Amniotic stem cell (primary cell): ENCODE measurements at places on chromosomes 16 and 17.
A peak's percentile ranks its signal among the peaks of the same experiment; 100 is the strongest.

GRCh38 chr17:68033636-68034451 lies 1.7 kb upstream of the KPNA2 start:
- DNase-seq, result no peak

GRCh38 chr16:46996952-46997458 lies 23.5 kb upstream of the DNAJA2 start:
- DNase-seq, result no peak

DNA sequence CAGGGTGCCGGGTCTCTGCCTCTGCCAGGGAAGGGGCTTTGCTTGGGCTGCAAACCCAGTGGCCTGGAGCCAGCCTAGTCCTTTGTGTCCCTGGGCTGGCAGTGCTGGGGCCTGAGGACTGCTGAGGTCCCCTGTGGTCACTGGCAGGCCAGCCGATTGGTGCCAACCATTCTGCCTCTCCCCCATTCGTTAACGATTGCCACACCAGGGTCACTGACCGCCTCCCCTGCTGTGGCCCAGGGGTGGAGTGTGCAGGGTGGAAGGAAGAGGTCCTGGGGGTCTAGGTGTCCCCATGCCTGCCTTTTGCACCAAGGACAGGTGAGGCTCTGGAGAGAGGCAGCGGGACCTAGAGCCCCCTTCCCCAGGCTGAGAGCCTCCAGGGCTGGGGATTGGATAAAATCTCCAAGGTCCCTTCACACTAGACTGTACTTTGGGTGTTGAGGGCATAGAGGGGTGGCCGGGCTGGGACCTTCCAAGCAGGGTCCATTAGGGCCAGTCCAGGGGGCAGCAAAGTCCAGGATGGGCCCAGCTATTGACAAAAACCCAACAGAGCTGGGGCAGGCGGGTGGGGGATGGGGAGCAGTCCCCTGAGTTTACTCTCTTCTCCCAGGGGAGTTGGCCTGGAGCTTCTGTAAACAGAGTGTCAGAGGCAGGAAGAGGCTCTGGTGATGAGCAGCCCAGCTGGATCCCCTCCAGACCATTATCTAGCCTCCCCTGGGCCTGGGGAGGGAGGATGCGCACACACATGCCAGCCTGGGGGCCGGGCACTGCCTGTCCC lies 1.1 kb downstream of the VASN start:
- DNase-seq, result no peak

GRCh38 chr17:50684612-50685333 lies 22.9 kb downstream of the ANKRD40 start:
- DNase-seq, result no peak

- no peak for DNase-seq
These were observed 19.3 kb downstream of the MYLK3 start for GRCh38 chr16:46728806-46729205.

GRCh38 chr17:42819939-42820535 lies 4.0 kb downstream of the BECN1 start:
- peak; percentile 46 for DNase-seq

DNA sequence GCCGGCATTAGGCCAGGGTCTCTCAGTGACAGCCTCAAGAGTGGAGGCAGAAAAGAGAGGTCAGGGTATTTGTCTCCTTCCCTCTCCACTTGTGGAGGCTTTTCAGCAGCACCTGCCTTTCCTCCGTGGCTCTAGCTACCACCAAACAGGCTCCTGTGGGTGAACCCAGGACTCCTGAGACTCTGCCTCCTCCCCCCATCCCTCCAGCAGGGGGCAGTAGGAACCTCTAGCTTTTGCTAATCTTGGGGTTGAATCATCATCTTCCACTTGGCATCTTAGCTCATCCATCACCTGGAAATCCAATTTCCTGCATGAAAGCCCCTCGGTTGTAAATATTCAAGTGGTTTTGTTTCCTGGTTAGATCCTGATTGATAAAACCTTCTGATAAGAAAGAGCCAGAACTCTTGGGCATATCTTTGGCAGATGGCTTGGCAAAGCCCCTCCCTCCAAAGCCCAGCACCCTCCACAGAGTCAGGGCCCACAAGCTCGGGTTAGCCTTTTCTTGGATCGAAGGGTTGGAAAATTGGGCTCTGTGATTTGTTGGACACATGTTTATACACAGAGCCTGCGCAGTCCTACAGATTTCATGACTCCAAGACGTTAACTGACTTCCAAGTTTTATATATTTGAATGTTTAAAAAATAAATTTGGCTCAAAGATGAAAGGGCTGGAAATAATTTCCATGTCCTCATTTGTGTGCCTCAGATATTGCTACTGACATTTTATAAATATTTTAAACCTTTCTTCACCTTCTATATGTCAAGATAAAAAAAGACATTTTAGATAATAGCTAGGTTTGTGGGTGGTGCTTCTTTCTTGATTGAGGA lies 322.1 kb downstream of the MAP2K4 start:
- no peak for DNase-seq

DNA sequence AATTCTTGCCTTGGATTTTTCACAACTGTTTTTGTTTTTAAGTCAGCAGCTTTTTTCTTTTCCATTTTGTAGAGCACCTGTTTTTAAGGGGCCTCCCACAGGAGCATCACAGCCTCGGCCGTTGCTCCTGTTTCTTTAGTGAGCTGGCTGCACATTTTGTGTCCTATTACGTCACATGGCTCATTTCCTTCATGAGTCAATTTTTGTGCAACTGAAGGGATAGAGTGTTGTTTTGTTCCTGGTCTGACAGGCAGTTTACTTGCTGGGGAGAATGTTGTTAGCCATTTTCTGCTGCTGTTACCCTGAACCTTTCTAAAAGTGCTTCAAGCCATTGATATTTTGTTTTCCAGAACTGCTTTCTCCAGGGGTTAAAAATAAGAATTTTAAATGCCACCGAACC lies 45.0 kb upstream of the CRISPLD2 start:
- DNase-seq, result peak; percentile 28

DNA sequence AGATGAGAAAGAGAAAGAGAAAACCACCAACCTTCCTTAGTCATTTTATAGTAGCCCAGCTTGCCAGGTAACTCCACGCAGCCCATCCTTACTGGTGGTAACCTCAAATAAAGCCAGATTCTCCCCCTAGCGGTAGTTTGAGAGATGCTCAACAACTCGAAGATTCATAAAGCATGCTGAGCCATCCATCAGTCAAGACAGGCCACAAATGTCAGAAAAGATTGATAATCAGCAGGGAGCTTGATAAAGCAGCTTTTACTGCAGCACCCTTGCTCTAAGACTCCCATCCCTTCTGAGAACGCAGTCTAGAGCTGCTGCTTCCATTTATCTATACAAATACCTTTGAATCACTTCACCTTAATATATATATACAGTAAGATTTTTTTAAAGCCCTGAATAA lies 451.5 kb upstream of the HSBP1 start:
- DNase-seq, result peak; percentile 60

DNA sequence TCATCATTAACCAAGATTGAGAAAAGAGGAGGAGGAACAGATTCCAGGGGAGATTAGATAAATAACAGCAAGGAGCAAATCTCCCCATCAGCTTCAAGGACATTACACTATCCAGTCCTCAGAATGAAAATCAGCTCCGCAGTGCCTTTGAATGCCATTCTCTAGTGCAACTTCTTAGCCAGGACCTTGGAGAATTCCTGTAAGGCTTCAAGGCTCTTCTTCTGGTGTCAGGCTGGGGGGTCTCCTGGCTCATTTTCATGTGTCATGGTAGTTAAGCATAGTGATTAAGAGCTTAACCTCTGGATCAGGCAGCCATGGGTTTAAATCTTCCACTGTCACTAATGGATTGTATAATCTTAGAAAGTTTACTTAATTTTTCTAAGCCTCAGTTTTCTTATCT lies 137.3 kb upstream of the CCL2 start:
- DNase-seq, result no peak

DNA sequence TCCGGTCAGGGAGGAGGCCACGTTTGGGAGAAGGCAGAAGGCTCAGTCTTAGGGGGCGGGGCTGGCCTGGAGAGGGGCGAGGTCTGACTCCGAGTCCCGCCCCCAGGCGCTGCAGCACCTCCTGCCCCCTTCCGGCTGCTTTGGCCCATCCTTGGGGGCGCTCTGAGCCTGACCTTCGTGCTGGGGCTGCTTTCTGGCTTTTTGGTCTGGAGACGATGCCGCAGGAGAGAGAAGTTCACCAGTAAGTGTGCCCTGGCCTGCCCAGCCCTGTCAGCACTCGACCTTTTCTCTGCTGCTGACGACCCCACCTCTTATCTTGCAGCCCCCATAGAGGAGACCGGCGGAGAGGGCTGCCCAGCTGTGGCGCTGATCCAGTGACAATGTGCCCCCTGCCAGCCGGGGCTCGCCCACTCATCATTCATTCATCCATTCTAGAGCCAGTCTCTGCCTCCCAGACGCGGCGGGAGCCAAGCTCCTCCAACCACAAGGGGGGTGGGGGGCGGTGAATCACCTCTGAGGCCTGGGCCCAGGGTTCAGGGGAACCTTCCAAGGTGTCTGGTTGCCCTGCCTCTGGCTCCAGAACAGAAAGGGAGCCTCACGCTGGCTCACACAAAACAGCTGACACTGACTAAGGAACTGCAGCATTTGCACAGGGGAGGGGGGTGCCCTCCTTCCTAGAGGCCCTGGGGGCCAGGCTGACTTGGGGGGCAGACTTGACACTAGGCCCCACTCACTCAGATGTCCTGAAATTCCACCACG lies 1.5 kb downstream of the TNFRSF12A start:
- DNase-seq, result peak; percentile 83

DNA sequence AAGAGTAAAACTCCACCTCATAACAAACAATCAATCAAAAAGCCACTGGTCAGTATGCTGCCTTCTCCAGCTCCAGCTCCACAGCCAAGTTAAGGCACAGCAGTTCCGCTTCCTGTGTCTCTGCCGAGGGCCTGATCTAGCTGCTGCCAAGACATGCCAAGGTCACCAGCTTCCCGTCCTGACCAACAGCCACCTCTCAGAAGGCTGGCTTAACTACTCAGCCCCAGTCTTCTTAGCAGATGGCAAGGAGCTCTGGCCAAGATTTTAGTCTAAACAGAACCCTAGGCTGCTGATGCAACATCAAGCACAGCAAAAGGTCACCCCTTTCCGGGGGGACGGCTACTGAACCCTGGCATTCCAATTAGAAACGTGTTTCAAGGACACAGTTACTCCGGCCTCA lies 17.7 kb upstream of the MNT start:
- DNase-seq, result no peak

DNA sequence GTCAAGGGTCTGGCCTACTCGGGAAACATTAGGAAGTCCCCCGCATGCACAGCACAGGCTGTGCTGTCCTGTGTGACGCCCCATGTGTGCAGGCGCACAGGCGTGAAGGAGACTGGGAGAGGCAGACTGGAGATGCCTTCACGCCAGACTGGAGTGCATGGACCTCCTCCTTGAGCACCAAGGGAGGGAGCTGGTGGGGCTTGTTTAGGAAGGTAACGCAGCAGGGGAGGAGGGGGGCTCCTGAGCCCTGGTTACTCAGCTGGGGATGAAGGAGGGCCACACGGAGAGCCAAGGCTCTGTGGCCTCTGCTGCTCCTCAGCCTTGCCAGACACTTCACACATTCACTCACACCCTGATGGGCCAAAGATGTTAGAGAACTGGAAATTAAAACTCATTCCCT lies 7.7 kb downstream of the HSDL1 start:
- DNase-seq, result no peak

DNA sequence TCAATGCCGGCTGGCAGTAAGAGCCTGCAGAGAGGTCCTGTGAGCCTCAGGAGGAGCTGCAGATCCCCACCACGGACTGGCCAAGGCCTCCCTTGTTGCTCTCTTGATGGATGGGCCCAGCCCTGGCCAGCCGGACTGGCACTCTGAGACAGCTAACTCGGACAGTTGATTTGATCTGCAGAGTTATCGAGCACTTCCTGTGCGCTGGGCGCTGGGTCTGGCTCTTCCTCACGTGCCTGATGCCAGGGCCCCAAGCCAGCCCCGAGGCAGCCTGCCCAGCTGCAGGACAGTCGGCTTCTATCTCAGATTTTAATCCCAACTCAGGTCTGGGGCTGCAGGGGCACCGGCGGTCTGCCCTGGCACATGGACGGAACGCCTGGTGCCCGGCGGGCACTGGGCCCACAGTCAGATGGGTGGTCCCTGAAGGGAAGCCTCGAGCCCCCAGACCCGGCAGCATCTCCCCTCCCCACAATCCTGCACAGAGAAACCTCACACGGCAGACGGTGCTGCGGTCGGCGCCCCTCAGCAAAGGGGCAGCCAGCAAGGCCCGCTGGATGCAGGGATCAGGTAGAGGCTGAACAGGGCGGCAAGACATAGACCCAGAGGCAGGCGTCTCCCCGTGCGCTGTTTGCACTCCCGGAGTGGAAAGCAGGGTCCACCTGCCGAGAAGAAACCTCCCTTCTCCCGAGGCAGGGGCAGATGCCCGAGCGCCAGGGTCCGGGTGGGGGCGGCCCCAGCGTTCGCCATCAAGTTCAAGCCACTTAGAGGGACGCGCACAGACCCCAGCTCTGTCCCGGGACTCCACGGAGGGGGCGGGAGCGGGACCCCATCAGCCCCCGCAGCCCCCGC lies 34.0 kb downstream of the TIMM22 start:
- DNase-seq, result no peak

DNA sequence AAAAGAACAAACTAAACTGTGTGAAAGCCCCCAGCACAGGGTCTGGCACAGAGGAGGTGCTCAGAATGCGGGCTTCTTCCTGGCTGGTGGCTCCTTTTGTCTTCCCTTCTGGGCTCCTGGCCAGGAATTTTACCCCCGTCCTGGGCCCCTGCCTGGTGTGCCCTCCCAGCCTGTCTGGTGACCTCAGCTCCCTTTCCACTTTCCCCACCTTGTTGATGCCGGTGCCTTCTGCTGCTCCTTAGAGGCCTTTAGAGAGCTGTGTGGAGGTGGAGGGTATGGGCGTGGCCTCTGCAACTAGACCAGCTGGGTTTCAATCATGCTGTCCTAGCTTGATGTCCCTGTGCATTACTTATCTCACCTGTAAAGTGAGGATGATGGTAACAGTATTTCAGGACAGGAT lies 16.8 kb downstream of the PIRT start:
- no peak for DNase-seq

DNA sequence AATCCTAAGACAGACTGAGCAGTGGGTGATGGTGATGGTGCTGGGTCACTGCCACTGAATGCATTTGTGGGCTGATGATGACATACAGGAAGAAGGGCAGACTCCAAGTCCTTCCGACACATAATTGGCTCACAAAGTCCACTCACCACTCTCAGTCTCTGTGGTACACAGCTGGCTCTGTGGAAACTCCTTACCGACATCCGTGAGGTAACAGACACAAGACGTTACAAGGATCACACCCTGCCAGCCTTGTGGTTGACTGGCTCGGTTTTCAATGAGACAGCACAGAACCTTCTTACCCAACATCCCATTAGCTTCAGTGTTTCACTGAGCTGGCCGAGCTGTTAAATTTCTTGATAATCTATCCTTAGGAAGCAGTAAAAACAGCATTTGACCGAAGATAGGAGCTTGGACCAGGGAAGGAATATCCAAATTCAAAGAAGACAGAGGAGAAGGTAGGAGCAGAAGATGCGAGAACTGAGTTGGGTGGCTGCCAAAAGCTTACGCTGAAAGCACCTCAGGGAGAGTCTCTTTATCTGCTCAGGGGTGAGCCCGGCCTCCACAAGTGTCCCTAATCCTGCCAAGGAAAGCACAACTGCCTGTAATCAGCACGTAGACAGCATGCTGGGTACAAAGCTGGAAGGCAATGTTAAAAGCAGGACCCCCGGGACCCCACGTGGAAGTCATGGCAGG lies 5.5 kb upstream of the MXRA7 start:
- DNase-seq, result no peak

GRCh38 chr17:79985361-79985942 lies 50.2 kb downstream of the TBC1D16 start:
- no peak for DNase-seq
